ENCODE measurements at places on chromosomes 1 and 21.

GRCh38 chr21:45067462-45068285 is 6.7 kb upstream of the ADARB1 start:
- no peak for DNase-seq

- DNase-seq, result peak; percentile 52
Observed at GRCh38 chr1:225426395-225427234, 1.2 kb downstream of the LBR start.

GRCh38 chr1:156409439-156409838 is 40.4 kb downstream of the RHBG start:
- DNase-seq, result no peak

DNA sequence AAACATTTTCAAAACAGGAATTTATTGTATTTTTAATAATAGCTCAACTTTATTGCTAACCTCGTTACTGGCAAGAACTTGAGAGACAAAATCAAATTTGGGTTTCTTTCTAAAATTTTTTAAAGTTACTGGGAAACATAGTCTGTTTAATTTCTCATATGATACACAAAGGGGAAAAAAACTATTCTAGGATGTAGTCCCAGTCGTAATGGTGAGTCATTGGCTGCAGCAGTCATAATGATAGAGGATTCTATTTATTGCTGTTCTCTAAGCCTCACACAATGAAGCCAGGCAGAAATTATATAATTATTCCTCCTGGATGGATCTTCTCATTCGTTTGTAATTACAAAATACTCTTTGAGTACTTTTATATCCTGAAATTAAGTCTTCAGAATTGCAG is 326.5 kb upstream of the SGIP1 start:
- DNase-seq, result no peak

DNA sequence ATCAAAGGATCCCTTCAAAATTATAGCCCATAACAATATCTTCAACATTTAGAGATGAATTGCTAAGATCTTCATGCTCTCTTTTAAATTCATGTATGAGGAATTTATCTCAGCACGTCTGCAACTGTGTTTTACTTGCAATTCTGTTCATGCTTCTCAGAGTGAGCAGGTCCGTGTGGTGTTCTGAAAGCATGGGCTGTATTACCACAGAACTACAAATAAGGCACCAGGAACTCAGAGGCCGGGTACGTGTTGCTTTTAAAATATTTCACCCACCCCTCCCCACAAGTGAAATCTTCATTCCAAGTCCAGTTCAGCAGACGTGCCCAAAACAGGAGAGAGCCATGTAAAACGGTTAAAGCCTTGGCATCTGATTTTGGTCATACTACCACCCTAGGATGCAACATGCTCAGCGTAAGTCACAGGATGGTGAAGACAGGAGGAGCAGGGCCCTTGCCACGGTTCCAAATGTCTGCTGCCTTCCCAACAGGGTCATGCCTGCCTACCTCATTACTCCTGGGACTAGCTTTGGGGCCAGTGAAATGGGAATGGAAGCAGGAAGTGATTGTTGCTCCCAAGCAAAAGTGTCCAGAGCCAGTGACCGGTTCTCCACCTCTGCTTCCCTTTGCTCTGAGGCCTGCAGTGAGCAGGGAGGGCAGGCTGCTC is 133.7 kb downstream of the PTPN14 start:
- DNase-seq, result no peak

DNA sequence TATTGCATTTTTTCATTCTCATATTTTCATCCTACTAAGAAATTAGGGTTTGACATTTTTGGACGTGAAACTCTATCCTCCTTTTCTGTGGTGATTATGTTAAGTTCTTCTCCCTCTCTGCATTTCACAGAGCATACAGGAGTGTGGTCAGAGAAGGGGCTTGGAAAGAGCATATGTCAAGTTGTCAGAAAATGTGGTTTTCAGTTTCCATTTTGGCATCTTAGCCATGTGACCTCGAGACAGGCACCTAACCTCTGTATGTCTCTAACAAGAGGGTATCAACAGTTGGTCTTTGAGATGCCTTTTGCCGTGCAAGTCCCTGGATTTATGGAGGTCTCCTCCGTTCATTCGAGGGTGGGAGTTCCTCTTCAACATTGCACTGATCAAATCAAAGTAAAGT is 140.7 kb downstream of the CYYR1 start:
- DNase-seq, result no peak

- peak; percentile 14 for DNase-seq
Observed at GRCh38 chr1:102434421-102434820, 437.7 kb upstream of the OLFM3 start.

- DNase-seq, result peak; percentile 41
Observed at GRCh38 chr1:2234762-2235113, 6.6 kb downstream of the SKI start.

DNA sequence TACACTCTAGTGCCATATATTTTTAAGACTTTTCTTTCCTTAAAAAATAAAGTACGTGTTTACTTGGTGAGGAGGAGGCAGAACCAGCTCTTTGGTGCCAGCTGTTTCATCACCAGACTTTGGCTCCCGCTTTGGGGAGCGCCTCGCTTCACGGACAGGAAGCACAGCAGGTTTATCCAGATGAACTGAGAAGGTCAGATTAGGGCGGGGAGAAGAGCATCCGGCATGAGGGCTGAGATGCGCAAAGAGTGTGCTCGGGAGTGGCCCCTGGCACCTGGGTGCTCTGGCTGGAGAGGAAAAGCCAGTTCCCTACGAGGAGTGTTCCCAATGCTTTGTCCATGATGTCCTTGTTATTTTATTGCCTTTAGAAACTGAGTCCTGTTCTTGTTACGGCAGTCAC is 25.2 kb downstream of the PSEN2 start:
- no peak for DNase-seq
